ENCODE measurements at places on chromosomes 2 and 18.

GRCh38 chr2:151637271-151637781, 97.0 kb downstream of the NEB start:
- no peak for DNase-seq

- no peak for DNase-seq
Observed at GRCh38 chr2:26170795-26171194, 2.1 kb upstream of the GAREM2 start.

- no peak for DNase-seq
Observed at GRCh38 chr2:189548666-189549448, 31.7 kb downstream of the SLC40A1 start.

DNA sequence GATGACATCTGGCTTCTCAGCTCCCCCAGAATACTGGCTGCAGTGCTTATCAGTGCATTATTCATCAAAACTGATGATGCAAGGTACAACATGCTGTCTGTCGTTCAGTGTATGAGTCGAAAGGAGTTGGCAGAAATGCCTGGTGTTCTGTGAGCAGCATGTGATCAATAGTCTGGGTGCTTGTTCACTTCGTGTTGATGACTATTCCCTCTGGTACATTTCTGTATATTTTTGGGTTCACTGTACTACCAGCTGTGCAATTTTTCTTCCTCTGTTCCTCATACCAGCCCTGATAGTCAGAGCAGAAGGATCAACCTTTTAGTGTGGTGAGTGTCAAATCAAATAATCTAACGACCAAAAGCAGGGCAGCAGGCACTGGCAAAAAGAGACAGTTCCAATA, 59.0 kb upstream of the KLHL14 start:
- DNase-seq = no peak

DNA sequence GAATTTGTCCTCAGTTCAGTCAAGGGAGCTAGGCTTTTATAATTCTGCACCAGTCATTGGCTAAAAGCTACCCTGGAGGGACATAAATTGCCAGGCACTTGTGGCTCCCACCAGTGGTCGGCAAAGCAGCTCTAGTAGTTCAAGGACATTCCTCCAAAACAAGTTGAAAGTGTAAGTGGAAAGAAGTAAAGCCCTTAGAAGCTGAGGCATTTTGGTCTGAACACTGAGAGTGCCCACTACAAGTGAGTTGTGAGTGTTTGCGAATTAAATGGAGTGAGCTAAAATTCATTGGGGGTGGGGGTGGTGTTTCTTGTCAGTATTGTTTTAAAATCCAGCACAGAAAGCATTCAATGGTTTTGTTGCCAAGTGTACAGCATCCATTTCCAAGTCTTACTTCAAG, 879.9 kb upstream of the CDH2 start:
- no peak for DNase-seq

DNA sequence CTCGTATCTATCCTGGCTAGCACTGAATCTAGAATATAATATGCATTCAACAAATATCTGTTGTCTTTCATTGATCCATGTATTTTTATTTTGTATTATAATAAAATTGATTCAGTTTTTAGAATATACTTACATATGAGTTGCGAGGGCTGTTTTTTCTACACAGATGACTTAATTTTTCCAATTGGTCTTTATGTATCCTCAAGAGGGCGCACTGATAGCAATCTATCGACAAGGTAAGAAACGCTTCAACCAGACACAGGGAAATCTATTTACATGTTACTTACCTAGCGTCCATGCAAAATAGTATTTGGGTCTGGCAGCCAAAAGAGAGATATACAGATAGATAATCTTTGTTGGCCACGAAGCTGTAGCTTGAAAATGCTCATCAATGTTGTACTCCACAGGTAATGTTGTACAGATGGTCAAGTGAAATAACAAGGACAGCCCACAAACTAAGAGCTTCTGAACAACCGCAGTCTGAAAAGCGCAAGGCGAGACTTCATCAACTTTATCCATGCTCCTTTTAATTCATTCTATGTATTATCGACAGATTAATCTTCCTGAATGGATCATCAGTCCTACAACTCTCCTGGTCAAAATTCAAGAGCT, 35.5 kb upstream of the KIDINS220 start:
- DNase-seq = peak; percentile 37

DNA sequence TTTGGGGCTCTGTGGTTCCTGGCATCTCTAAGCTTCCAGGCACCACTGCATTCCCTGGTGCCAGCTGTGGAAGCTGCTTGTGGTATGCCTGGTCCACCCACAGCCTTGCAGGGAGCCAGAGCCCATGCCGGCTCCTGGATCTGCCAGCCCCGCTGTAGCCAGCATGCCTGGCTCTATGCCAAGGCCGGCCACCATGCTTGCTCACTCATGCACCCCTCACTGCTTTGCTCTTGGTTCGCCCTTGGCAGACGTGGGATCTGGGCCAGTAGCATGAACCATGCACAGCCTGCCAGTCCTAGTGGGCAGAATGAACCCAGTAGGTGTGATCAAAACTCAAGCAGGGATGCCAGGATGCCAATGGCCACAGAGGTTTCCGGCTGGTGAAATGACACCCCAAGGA, 634.2 kb upstream of the TMEFF2 start:
- no peak for DNase-seq

GRCh38 chr18:79524181-79525078, 128.7 kb downstream of the NFATC1 start:
- DNase-seq = no peak

DNA sequence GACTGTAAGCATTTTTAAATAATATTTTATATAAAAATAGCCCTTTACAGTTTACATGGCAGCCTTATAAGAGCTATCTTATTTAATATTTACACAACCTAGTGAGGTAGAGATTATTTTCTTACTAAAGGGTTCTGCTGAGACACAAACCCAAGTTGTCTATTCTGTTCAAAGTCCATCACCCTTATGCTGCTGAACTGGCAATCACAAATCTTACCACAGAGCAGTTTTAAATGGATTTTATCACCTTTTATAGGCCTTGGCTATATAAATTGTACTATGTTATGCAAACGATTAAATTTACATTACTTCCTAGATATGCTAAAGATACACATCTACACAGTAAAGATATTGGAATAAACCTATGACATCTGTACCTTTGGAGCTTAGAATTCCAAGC, 40.7 kb downstream of the RBM45 start:
- DNase-seq = no peak

DNA sequence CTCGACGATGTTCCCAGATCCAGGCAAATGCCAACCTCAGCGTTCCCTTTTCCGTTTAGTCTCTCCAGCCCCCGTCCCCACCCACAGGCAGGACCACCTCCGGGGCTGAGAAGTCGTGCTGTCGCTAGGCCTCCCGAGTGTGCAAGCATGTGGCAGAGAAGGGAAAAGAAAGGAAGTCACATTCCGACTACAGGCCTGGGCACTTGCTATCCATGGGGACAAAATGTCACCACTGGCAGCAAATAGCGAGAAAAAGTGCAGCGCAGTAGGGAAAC, 420 bp downstream of the PIGN start:
- DNase-seq = peak; percentile 20

DNA sequence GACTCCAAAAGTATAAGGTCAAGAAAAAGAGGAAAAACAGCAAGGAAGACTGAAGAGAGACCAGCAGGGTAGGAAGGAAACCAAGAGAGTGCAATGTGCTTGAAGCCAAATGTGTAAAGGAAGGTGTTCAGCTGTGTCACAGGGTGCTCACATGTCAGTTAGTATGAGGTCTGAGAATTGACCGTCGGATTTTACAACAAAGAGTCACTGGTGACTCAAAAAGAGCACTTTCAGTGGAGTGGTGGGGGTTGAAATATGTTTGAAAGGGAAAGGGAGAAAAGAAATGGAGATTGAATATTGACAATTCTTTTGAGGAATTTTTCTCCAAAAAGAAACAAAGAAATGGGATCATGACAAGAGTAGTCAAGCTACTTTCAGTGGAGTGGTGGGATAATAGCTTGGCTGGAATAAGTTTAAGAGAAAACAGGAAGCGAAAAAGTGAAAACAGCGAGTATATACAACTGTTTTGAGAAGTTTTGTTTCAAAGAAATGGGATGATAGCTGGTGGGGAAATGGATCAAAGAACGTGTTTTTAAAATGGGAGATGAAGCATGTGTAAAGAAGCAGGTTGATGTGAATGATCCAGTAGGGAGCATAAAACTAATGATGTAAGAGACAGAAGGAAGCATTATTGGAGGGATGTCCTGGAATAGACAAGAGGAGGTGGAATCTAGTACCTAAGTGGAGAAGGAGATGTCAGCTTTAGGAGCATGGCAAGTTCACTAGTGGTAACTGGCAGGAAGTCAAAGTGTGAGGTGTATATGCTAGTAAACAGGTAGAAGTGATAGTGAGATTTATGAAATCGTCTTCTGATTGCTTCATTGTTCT, 3.6 kb upstream of the TSPYL6 start:
- DNase-seq = no peak

- peak; percentile 71 for DNase-seq
Observed at GRCh38 chr2:239934571-239935171, 90.5 kb downstream of the NDUFA10 start.

- peak; percentile 49 for DNase-seq
Observed at GRCh38 chr18:43013486-43013885, 102.0 kb downstream of the RIT2 start.

DNA sequence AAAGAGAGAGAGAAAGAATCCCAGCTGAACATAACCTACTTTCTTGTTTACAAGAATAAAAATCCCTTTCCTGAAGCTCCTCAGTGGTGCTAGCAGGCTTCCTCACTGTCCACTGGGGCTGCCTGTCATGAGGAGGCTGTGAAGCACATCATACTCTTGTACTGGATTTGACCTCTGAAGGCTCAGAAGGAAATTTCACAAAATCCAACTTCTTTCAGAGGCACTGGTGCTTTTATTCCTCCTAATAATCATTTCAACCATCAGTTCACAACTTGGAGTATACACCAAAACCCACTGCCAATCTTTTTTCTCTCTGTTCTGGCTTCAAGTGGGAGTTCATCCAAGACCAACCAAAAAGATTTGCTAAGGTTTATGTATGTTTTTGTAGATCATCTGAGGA, 48.5 kb downstream of the TMX3 start:
- peak; percentile 1 for DNase-seq

DNA sequence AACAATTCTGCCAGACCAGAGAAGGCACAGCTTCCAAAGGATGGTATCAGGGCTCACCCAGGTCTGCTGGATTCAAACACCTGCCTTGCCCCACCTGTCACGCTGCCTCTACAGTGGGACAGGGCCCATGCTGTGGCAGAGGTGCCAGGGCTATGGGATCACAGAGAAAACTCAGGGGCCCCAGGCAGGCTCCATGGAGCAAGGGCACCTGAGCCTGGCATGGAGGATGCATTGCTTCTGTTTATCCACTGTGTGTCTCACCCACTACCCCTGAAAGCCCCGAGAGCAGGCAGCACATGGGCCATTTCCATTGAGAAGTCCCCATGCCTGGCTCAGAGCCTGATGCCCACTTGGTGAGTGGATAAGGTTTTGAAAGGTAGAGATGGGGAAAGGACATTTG, 76.0 kb downstream of the TNS1 start:
- DNase-seq = no peak

GRCh38 chr2:85959185-85959584, 70.4 kb upstream of the ST3GAL5 start:
- no peak for DNase-seq

- DNase-seq = peak; percentile 87
Observed at GRCh38 chr2:82795446-82795845, 1663.6 kb downstream of the SUCLG1 start.

DNA sequence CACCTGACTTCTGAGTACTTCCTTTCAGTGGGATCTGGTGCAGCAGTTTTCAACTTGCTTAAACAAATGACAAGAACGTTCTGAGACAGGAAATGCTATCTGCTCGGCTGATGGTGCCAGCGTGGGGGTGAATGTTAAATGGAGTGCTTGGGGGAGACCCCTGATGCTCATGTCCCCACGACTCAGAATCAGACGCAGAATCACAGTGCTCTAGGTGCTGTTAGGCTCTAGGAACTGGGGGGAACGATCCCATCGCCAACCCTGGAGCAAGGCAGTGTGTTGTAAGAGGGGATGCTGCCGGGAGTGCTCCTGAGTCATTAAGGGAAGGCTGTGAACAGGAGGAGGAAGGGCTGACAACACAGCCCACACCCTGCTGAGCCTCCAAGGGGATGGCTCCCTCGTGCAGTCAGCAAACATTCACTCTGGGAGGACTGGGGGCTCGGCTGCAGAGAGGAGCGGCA, 34.1 kb upstream of the KCNF1 start:
- no peak for DNase-seq

DNA sequence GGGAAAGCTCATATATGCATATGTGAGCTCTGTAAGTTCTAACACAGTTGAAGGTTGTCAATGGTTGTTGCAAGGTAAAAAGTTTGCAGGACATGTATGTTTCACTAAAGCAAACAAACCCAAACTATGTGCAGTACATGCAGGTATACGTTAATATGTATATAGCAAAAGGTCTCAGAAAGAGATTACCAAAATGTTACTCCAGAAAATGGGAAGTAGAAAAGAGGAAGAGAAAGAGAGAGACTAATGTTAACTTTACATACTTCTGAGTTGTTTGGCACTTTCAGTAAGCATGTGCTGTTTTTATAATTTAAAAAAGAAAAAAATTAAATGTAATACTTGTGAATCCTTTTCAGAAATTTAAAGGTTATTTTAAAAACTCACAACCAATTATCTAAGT, 32.8 kb upstream of the PEX13 start:
- DNase-seq = no peak

DNA sequence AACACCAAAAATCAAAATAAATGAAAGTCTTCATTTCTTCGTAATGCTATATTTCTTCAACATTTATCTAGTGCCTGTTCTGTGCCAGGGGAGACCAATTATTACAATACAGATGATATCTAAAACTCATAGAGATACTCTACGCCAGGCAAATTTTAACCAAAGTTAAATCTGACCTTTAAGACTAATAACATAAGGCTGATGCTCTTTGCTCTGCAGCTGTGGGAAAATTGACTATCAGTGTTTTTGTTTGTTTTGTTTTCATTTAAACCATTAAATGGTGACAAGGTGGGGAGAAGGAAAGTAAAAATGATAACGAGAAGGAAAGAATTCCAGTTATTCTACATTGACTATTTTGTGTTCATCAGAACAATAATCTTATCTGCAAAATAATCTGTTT, 406.4 kb downstream of the LRP1B start:
- no peak for DNase-seq

GRCh38 chr2:238105506-238106338, 5.6 kb downstream of the ESPNL start:
- DNase-seq = no peak

DNA sequence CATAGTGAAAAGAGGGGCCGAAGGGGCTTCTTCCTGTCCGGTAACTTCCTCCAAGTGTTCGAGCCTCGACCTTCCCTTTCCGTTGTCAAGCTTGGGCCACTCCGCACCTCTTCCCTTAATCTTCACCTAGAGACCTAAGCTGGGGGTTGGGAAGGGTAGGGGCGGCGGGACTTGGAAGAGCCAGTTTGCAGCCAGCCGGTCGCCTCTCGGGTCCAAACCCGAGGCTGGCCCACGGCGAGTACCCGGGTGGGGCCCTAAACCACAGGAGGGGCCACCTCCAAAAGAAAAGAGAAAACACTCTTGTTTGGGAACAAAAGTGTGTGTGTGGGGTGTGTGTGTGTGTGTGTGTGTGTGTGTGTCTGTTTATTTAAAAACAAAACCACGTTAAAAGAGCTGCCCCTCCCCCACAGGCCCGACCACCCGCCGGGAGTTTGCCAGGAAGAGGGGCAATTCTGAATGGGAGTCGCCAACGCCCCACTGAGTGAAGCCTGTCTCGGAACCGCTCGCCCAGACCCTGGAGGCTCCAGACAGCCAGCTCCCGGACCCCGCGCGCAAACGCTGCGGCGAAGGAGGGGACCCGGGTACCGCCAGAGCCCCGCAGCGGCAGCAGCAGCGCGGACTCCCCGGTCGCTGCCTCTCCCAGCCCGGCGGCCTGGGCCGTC, 488 bp upstream of the RHOB start:
- DNase-seq = peak; percentile 24

All from brain microvascular endothelial cell (primary cell).